ENCODE measurements at places on chromosomes 13 and 19.

DNA sequence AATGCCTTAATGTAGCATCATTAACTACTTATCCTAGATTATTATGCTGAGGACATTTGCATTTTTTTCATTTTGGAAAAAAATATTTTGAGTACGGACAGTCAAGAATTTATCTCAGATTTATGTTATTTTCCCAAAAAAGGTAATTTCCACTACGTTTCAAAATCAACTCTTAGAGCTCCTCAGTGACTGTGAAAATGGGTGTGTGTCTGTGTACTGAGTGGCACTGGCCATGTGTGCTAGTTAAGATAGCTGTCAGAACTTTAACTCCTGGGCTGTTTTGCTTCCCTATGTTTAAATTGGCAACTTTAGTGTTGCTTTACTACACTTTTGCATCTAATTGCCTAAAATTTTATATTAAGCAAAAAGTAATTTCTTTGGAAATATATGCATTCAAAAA, 927.4 kb downstream of the EFNB2 start:
- no peak for DNase-seq

- no peak for DNase-seq
Measured at GRCh38 chr19:49116544-49116943, 2.4 kb downstream of the LIN7B start.

- DNase-seq, result no peak
Measured at GRCh38 chr19:3227054-3227626, 2.7 kb downstream of the CELF5 start.

GRCh38 chr19:39296055-39296645, at the start of gene IFNL1:
IFNL1 (plus strand) TSS chr19:39296407; CDS start chr19:39296422, 15 bp downstream.
- no peak for DNase-seq

- no peak for DNase-seq
Measured at GRCh38 chr19:36939153-36939552, 23.0 kb downstream of the ZNF568 start.

DNA sequence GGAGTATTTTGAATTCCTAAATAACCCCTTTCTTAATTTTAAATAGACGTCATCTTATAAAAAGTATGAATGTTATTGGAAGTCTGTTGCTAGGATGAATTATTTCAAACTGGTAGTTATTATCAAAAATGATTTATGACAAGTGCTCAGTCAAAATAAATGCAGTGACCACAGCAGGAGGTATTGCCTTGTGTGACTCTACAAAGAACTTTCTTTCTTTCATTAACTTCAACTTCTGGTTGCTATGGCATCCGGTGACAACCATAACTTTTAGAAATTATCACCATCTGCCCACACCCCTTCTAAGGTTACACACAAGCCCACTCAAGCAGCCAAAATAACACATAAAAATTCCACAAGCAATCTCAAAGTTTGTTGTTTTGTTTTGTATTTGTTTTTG, 189.9 kb downstream of the DACH1 start:
- no peak for DNase-seq

- no peak for DNase-seq
Measured at GRCh38 chr19:21134934-21135366, 6.9 kb upstream of the ZNF431 start.

DNA sequence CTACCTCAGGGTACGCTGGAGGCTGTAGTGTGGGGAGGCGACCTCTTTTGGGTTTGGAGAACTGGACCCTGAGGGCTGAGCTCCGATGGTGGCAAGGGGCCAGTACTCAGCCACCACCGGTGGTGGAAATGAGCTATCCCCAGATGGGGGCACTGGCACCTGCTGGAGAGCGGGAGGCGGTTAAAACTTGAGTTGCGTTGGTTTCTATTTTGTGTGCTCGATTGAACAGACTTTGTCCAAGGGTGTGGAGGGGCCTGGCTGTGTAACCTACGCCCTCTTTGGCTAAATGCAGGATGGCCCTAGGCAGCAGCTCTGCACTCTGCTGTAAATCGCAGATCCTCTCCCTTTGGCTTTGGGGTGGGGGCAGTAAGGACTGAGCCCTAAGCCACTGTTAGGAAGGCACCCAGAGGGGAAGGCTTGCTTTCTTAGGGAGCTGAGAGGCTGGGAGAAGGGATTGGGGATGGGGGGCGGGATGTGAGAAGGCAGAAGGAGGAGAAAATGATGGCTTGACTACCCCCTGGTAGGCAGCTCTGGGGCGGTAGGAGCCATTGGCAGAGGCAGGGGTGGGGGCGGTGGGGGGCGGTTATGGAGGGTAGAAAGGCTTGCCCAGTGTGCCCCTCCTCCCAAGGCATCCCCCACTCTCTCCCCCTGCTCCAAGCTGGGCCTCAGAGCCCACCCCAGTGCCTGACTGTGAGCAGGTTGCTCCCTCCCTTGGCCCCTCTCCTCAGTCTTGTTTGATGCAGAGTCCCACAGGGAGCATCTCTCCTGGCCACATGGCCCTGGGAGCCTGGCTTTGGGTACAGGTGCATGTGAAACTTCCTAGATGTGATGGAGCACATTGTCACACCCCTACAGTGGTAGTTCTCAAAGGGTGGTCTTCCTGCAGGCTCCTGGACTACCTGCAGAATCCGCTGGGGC, 5.0 kb downstream of the VSTM2B start:
- no peak for DNase-seq

- DNase-seq, result peak; percentile 47
Measured at GRCh38 chr19:35318679-35319448, 10.1 kb upstream of the CD22 start.

- no peak for DNase-seq
Measured at GRCh38 chr19:8584965-8585893, 8.0 kb upstream of the MYO1F start.

DNA sequence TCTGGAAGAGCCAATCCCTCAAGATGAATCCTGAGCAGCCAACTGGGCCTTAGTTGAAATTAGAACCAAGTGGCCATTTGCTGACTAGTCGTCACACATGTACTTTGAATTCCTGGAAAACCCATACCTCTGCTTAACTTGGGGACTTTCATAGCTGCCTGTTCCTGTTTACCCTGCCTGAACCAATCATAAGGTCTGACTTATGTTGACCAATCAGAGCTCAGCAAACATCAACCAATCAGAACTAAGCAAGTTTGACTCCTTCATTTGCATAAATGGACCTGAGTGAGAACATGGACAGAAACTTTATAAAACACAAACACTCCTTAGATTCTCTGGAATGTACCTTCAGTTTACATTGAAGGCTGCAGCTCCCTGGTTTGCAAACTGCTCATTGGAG, 50.8 kb downstream of the LATS2 start:
- peak; percentile 38 for DNase-seq

- DNase-seq, result no peak
Measured at GRCh38 chr19:2488942-2489731, 13.2 kb downstream of the GADD45B start.

- no peak for DNase-seq
Measured at GRCh38 chr19:41893899-41894298, 10.9 kb downstream of the ARHGEF1 start.

GRCh38 chr19:8585894-8586750, 8.9 kb upstream of the MYO1F start:
- DNase-seq, result peak; percentile 83

DNA sequence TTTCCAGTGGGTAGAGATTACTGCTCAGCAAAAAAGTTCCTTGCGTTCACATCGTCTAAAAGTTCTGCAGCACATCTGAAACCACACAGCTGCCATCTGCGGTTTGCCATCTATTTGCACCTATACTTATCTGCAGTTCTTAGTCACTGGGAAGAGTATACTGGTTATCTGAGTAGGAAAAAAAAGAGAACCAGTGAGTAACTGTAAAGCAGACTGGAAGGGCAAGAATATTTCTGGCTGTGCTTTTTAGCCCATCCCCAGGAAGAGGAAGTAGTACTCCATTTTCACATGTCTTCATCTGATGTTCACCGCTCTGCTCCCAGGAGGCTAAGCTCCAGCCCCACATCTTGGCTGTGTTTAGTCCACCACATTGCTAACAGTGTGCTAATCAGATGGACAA, 35.6 kb downstream of the EFNB2 start:
- peak; percentile 5 for DNase-seq

DNA sequence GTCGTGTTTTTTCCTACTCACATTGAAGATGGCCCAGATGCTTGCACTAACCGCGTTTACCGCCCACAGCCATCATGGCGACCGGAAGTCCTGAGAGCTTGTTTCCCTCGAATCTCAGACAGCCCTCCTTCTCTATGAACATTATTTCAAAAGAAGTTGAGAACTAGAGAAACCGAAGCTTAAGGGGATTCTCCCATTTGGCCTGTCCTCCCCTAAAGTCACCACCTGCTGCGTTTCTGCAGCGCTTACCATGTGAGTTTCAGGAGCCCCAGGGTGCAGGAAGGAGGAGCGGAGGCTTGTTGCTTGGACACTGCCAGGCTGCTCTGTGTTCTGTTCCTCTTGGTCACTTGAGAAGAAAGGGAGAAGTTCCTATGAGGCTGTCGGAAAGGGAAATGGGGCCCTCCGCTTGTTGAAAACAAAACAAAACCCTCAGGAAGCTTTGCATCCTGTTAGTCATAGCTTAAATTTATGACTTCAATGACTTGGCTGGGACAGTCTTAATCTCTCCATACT, 6.2 kb downstream of the CARD8 start:
- DNase-seq, result no peak

DNA sequence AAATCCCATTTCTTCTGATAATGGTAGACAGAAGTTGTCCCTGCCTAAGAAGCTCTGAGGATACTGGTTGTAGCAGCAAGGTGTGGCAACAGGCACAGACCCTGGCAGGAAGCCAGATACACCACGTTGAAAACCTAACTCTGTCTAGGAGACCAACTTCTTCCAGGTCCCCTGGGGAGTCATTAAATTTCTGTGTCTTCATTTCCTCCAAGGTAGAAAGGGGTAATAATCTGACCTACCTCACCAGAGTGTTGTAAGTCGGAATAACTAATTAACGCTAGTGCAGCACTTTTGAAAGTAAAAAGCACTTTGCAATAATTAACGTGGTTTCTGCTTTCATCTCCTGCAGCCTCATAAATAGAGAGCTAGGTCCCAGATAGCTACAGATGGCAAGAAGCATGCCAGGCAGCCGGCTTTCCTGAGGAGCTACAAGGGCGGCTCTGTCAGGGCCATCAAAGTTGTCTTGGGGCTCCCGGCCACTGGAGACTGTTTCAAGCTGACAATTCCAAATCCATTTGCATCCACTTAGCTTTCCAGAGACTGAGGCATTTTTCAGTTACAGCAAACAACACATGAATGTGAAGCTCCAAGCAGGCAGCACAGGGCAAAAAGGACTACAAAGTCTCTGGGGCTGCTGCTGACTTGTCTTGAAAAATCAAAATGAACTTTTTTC, 176.2 kb downstream of the FOXO1 start:
- no peak for DNase-seq

GRCh38 chr19:47143322-47144073, 12.9 kb downstream of the SAE1 start:
- DNase-seq, result no peak

DNA sequence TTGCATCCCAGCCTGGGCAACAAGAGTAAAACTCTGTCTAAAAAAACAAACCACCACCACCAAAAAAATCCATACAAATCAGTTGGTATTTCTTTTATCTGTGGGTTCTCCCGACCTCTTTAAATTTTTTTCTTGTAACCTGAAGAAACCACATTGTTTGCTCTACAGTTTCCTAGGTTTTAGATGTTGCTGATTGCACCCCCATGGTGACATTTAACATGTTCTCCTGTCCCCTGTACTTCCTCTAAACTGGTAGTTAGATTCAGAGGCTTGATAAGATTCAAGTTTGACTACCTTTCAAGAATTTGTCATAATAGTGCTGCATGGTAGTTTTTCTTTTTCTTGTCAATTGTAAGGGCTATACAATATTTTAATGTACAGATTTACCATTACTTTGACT, 24.0 kb downstream of the ALG5 start:
- no peak for DNase-seq

DNA sequence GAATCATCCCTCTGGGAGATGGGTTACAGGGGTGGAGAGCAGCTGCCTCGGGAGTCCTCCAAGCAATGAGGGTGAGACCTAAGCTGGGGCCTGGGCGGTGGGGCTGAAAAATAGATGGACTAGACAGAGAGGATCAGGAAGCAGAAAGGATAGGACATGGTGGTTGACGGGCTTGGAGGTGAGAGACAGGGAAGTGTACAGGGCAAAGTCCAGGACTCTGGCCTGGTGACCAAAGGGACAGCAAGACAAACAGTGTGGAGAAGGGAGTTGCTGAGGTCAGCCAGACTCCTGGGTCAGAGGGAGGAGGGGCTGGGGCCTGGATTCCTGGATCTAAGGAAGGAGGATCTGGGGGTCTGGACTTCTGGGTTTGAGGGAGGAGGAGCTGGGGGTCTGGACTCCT, 5.5 kb downstream of the PHLDB3 start:
- no peak for DNase-seq

DNA sequence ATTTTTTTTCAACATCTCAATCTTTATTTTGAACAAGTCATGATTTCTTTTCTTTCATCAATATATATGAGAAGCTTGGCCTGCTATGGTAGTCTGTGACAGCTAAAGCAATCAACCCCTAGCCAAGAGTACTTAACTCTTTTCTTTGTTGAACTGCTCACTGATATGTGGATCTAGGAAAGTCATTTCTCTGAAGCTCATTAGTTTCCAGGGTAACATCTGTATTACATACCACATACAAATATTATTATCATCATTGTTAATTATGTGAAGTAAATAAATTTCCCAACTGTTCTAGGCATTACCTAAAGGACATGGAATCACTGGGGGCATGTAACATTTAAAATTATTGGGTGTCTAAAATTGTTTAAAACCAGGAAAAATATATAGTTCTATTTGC, 267.3 kb downstream of the DCT start:
- DNase-seq, result no peak

GRCh38 chr19:33799476-33799875, 2.8 kb downstream of the KCTD15 start:
- no peak for DNase-seq

- DNase-seq, result no peak
Measured at GRCh38 chr19:51007488-51007887, 6.1 kb upstream of the KLK8 start.

GRCh38 chr13:109113427-109113826, 484.0 kb downstream of the MYO16 start:
- no peak for DNase-seq

DNA sequence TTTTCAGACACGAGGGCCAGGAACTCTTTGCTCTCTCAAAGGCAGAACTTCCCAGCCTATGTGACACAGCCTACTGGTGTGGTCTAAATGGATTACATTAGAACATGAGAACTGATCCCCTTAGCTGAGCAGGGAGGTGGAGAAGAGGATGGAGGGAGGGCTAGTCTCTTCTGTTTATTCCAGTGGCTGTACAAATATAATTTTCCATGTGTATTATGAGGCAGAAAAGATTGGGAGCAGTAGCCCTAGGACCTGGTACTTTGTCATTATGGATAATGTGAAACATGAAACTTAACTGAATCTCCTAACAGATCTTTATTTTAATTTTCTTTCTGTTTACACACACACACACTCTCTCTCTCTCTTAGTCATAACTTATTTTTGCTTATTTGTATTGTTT, 82.1 kb downstream of the WDFY2 start:
- no peak for DNase-seq

DNA sequence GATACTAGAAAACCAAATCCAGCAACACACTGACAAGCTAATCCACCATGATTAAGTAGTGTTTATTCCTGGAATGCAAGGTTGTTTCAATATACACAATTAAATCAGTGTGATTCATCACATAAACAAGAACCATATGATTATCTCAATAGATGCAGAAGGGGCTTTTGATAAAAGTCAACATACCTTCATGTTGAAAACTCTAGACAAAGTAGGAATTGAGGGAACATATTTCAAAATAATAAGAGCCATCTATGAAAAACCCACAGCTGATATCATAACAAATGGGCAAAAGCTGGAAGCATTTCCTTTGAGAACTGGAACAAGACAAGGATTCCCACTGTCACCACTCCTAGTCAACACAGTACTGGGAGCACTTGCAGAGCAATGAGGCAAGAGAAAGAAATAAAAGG, 213.6 kb upstream of the CSNK1A1L start:
- DNase-seq, result no peak

GRCh38 chr19:42440357-42441048, 2.2 kb downstream of the CXCL17 start:
- DNase-seq, result peak; percentile 80

All from K562 (cell line).